ENCODE measurements at places on chromosomes 3 and 15. TPM values are rescaled to one million over a fixed set of nuclear protein-coding genes. Genes with fewer than 3 reads are reported as not detected.
A peak's percentile ranks its signal among the peaks of the same experiment; 100 is the strongest.

DNA sequence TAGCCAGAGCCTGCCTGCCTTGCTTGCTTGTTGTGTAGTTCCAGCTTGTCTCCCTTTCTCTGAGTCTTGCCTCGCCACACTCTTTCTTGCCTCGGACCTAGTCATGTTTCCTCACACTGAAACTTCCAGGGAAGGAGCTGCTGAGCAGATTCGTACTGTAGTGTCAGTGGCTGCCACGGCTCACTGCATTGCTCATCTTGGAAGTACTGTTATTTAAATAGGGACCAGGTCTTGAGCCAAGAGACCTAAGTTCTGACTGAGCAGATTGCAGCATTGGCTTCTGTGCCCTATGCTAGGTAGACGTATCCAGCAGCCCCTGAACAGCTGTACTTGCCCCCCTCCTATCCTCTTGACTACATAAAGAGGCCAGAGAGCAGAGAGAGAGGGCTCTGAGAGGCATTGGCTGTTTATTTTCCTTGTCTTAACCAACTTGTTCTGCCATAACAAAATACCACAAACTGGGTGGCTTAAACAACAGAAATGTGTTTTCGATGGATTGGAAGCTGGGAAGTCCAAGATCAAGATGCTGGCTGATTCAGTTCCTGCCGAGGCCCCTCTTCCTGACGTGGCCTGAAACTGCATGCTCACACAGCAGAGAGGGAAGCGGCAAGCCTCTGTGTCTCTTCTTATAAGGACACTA is 5.8 kb upstream of the RARRES1 start:
- peak; percentile 24 for DNase-seq

The TCF12 gene
- total RNA-seq: 111 TPM

The RAD54L2 gene
- 18.9 TPM for total RNA-seq

DNA sequence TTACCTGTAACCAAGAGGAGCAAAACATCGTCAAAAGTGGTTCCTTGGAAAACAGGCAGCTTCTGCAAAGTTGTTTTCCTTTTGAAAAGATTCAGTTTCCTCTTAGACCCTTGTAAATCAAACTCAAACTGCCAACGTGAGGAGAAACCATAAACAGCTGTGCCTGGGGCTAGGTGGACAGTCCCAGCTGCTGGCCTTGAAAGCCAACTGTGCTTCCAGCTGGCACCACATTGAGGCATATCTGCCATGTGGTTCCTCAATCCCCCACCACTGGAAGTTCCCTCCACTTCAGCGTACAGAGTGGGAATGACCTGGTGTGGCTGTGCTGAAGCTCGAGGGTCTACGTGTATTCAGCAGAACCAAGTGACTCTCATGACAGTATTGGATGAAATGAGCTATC is 40.9 kb downstream of the HRH1 start:
- peak; percentile 65 for DNase-seq

The LSMEM2 gene
- not detected for total RNA-seq

- no peak for DNase-seq
Observed at GRCh38 chr15:81301815-81302399, 22.0 kb downstream of the STARD5 start.

GRCh38 chr3:157418104-157418503 is 18.5 kb upstream of the PTX3 start:
- DNase-seq: peak; percentile 87

- DNase-seq: no peak
Observed at GRCh38 chr3:128707928-128708494, 18.0 kb upstream of the RAB7A start.

GRCh38 chr15:101718896-101719295 is 5.4 kb downstream of the TARS3 start:
- DNase-seq: no peak

- no peak for DNase-seq
Observed at GRCh38 chr3:157815739-157816138, 290.5 kb downstream of the SHOX2 start.

GRCh38 chr3:69410301-69410700 is 24.4 kb upstream of the FRMD4B start:
- DNase-seq: peak; percentile 92

- DNase-seq: no peak
Observed at GRCh38 chr3:17932136-17932771, 189.8 kb upstream of the TBC1D5 start.

The CEMIP gene
- total RNA-seq: 0.85 TPM

DNA sequence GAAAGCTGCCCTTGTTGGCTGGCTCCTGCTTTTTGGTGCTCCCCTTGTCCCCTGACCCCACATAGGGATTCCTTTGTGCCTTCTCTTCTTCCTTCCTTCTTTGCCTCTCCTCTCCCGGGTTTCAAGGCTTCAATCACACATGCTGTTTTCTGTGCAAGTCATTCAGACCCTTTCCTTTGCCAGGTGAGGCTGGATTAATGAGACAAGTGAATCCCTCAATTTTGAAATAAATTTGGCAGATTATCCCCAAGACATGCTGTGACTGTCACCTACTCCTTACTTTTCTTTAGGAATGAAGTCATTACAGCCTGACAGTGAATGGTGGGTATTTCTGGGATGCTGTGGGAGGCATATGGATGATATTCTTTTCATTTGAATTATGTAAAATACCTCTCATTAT is 259.0 kb upstream of the RGMA start:
- no peak for DNase-seq
